ENCODE measurements at places on chromosomes 3 and 15.

DNA sequence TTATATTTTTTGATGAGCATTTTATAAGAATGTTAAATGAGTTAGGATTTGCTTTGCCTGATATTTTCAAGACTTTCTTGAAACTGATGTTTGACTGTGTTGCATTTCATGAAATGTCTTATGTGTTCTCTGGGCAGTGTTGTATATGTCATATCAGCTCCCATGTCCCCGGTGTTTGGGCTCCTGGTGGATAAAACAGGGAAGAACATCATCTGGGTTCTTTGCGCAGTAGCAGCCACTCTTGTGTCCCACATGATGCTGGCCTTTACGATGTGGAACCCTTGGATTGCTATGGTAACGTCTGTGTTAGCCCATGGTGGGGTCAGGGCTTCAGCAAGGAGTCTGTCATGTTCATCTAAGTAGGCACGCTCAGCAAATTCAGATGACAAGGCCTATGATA is 20.0 kb downstream of the MFSD1 start:
- no peak for DNase-seq

DNA sequence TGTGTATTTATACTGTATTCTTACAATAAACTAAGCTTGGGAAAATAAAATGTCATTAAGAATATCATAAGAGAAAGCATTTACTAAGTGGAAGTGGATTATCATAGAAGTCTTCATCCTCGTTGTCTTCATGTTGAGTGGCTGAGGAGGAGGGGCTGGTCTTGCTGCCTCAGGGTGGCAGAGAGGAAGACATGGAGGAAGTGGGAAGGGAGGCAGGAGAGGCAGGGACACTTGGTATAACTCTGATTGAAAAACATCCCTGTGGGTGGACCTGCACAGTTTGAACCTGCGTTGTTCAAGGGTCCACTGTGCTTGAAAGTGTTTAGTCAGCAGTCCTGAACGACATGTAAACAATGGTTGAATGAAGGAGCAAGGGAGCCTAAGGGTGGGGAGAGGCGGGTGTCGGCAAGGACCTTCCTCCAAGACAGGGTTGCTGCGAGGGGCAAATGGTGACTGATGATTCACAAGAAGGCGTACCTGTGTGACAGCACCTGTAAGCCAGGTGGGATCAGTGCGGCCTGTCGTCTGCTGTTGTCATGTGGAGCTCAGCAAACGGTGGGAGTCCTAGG is 103.8 kb upstream of the KLF13 start:
- DNase-seq: no peak

DNA sequence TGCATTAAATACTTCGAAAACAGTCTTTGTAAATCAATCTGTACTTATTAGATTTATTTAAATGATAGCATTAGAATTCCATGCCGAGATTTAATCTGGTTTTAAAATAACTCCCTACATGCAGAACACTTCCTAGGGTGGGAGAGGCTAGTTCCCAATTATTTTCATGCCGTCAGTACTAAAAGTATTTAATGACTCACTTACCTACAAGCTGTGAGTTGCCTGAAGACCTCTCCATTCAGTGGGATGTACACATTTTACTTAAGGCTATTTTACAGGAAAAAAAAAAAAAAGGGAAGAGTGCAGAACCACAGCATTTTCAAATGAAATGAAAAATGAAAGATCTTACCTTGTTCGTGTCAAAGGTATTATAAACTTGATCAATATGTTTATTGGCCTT is 469 bp downstream of the GUCA1C start:
- no peak for DNase-seq

DNA sequence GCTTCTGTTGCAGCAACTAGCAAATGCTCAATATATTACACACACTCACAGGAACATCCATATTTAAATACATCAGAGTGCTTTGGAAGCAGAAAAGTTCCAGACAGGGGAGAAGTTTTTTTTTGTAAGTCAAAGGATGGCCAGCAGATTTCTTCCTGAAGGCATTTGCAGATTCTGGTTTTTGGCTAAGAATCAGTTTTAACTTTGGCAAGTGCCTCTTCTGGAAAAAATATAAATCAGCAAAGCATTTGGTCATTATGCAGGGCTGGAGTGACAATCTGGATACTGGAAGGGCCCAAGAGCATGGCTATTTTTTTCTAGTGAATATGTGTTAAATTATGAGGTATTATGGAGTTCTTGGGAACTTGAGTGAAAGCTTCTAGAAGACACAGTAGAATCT is 495.3 kb upstream of the ARPP21 start:
- no peak for DNase-seq

DNA sequence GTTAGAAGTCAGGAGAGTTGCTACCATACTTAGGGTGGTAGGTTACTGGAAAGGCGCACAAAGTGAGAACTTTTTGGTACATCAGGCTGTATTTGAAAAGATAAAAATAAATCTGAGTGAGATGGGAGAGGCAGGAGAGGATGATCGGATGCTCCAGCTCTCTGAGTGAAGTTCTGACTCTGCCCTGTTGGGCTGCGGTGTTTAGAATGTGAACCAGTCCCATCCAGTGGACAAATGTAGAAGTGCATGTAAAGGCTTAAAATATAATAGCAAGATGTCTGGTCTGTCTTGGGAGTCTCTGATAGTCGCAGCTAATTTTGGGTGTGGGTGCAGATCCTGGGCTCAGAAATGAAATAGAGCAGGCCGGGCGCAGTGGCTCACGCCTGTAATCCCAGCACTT is 30.4 kb downstream of the ACKR2 start:
- DNase-seq: peak; percentile 56

DNA sequence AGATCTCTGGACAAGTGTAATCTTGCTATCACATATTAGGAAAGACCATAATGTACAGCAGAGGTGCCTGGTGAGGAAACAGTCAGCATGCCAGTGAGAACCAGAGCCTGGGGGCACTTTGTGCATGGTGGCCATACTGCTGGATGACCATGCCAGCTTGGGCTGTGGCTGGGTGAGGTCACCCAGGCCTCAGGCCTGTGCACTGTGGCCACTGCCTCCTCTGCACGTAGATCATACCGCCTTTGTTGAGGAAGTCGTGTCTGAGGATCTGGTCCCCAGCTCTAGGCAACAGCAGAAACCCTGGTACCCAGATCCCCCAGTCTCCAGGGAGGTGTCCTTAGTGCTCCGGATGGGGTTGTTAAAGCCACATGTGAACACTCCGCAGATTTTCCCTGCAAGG is 38.9 kb downstream of the ZNF710 start:
- DNase-seq: no peak

- DNase-seq: no peak
These were observed 20.4 kb downstream of the ARPP21 start for GRCh38 chr3:35659768-35660167.

DNA sequence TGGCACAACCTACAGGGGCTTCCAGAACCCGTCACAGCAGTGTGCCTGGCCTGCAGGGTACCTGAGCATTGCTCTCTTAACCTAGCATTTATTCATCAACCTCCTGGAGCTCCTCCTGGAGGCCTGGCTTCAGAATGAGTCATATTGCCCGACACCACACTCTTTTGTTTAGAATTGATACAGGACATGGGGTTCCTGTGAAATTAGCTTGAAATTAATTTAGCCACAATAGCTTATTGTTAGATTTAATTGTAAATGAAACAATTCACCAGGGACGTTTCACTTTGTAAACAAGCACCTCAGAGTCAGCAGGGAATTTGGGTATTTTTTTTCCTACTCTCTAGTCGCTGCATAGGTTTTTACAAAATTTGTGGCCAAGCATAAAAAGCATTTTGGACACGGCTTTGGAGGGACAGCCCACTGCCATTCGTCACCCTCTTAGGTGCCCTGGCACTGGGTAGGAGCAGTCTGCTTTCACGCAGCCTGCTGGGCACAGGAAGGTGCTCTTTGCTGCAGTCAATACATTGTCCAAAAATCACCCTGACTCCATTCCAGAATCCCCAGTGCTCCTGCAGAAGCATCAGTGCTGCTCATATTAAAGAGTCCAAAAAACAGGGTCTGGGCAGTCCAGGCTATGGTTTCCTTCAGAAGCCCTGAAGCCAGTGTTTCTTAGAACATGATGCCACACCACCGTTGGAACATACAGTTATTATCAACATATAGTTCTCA is 60.8 kb upstream of the MEF2A start:
- DNase-seq: peak; percentile 41

- no peak for DNase-seq
These were observed 33.3 kb upstream of the BLM start for GRCh38 chr15:90683876-90684275.

DNA sequence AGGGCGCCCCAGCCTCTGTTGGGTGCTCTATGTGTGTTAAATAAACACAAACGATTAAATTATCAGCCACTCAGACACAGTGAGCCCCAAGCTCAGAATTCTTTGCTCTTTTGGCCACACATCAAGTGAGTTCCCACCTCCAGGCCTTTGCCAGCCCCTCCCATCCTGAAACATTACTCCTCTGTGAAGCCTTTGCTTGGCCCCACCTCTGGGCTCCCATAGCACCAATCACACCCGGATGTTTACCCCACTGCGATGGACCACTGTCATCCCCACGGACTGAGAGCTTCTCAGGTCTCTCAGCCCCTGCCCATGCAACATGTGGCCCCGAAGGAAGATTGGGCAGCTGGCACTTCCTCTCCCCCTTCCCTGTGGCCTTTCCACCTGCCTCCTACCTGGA is 85.1 kb downstream of the NUP210 start:
- no peak for DNase-seq

DNA sequence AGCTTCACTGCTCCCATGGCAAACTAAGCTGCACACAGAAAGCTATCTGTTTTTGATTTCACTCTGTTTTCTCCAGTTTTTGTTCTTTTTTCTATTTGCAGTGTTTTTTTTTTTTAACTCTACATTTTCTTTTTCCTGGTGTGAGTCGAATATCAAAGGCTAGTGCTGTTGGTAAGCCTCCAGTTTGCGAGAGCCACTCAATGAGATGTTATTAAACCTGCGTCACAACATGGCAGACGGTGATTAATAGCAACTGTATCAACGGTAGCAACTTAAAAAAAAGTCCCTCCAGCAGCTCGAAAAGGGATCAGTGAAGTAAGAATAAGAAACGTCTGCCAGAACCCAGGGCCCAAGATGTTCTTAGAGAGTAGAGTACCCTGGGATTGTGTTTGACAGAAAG is 84.1 kb downstream of the MEIS2 start:
- no peak for DNase-seq

DNA sequence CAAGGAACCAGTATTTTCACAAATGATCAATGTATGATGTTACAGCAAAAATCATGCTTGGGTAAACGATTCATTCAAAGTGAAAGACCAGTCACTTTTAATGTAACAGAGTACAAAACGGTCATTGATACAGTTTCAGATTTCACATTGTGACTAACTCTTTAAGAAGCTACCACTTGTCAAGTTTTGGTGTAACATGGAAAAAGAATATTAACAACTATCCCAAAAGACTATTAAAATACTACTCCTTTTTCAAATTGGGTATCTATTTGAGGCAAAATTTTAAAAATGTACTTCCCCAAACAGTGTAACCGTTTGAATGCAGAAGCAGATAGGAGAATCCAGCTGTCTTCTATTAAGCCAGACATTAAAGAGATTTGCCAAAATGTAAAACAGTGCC is 31.7 kb downstream of the AKAP13 start:
- no peak for DNase-seq

DNA sequence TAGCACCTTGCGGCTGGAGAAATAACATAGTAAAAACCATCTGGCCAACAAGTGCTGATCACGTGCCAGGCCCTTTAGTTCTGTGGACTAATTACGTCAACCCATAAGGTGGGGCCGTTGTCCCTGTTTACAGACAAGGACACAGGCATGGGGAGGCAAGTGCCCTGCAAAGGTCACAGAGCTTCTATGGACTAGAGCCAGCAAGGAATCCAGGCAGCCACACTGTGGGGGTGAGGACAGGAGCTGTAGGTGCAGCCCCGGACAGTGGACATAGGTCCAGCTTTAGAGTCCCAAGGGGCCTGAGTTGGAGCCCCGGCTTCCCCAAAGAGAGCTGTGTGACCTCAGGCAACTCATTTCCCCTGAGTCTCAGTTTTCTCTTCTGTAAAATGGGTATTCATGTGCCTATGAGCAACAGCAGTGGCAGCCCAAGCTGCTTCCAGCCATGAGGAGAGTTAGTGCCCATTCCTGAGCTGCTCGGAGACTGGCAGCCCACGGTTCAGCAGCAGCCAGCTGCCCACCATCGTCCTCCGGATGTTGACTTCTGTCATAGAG is 13.9 kb downstream of the CHST13 start:
- DNase-seq: no peak

DNA sequence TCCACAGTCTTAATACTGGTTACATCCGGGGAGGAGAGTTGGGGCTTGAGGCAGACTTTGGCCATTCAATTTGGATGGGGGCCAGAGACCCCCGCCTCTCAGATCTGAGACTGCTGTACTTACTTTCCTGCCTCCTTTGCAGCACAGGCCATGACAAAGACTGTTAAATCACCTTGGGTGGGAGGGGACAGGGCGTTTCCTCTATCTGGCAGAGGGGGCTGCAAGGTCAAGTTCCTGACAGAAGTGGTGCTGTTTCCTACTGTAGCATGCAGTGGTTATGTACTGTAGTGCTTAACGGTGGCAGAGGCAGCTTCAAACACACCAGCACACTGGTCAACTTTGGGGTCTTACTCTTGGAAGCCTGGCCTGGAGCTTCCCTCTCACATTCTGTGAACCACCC is 261.2 kb upstream of the LRRFIP2 start:
- DNase-seq: no peak

DNA sequence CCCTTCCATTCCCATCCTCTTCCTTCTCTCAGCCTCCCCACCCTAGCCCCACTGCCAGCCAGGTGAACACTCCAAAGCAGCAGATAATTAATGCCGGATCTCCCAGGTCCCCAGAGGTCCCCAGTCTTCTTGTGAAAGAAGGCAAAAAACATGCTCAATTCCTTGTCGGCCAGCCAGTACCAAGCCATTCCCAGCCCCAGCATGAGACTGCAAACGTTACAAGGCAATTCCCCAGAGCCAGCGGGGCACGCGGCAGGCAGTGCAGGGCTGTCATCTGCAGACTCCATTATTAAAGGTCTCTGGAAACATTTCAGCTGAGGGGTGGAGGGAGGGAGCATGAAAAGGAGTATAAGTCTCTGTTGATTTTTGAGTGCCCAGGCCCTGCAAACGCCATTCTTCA is 117.8 kb downstream of the XXYLT1 start:
- no peak for DNase-seq

DNA sequence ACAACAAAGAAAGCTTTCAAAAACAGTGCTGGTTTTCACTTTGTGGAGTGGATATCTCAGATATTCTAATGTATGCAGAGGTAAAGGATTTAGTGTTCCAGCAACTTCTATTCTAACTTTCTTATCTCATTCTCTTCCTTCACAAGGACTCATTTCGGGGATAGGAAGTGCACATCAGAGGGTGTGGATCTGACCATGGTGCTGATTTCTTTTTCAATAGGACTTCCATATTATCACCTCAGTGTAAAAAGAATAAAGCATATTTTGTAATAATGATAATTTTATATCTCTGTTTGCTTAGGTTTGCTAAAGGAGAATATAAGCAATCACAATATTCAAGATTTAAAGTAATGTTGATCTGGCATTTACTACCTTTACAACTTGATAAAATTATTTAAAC is 12.5 kb upstream of the CADM2 start:
- no peak for DNase-seq

- no peak for DNase-seq
These were observed 40.2 kb downstream of the SUMF1 start for GRCh38 chr3:4426782-4427344.

GRCh38 chr3:186185194-186185787 is 76.4 kb upstream of the ETV5 start:
- DNase-seq: no peak

Measured in GM13977 (cell line).